NCI-H526 treated with DMSO at 0.1 percent for 48 hours (cell line): ENCODE measurements at places on chromosomes 4 and X.
A peak's percentile ranks its signal among the peaks of the same experiment; 100 is the strongest.

DNA sequence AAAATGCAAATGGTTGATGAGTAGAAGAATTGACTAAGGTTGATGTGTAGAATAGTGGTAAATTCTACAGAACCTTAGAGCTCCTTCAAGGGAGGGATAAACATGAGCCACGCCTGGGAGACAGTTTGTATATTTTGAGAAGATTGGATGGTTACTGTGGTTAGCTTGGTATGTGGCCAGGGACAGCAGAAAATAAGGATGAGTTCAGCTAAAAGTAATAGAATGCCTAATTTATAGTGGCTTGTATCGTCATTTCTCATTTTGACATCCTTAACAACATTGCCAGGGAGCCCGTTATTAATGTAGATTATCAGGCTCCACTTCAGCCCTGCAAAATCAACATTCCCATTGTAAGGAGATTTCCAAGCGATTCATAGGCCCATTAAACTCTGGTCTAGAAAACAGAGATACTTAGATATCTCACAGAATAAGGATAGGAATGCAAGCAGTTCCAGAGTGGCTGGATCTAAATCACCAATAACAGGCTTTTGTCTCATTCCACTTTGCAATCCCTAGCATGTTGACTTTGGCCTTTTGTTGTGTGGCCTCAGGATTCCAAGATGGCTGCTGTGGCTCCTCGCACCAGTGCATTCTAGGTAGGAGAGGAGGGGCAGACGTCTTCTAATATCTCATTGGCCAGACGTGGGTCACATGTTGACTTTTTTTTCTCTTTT lies 6.4 kb upstream of the PTTG2 start:
- DNase-seq: no peak

DNA sequence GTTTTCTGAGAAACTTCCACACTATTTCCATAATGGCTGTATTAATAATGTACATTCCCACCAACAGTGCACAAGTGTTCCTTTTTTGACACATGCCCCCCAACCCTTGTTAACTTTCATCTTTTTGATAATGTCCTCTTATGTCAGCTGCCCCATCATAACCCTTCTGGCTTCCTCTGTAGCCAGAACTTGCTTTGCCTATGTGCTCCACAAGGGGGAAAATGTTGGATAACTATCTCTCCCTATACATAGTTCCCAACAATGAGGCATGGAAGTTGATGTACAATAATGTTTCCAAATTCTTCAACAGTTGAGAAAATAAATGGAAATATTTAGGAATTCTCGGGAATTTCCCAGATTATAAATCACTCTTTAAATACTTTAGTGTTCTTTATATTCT lies 142.9 kb downstream of the ASB9 start:
- no peak for DNase-seq

- DNase-seq: no peak
Measured at GRCh38 chrX:101108284-101108683, 10.3 kb downstream of the CENPI start.

DNA sequence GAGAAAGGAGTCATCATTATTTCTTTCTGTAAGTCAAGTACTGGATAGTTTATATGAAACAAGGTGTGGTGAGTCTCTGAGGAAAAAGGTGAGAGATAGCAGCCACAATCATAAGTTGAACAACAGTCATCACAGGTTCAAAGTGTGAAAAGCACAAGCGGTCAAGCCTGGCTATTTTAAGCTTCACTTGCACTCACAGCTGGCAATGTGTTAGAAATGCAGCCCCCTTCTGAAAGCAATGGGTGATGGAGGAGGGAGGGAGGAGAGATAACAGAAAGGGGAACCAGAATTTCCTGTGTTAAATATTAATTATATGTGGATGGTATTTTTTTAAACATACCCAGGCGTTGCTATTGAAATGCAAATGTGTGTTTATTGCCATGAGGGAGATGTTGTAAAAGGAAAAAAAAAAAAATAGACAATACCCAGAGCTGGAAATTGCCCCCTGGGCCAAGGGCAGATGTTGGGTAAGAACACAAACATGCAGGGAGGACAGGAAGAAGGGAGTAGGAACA lies 26.9 kb upstream of the BMP3 start:
- no peak for DNase-seq

DNA sequence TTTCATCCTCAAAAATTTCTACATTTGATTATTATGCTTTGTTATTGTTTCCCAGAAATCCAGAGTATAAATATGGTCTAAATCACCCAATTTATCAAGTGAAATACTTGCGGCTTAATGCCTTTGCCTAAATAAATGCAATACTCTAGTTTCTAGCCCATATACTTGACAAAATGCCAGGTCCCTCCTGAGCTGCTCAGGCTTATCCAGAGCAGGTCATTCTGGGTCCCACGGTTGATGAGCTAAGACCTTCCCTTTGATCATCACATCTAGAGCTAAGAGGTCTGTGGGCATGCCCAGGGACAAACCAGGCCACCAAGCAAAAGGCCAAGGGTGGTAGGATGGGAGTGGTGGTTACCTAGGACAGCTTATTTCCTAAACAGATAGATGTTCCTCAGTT lies 180.1 kb downstream of the SMIM20 start:
- no peak for DNase-seq

DNA sequence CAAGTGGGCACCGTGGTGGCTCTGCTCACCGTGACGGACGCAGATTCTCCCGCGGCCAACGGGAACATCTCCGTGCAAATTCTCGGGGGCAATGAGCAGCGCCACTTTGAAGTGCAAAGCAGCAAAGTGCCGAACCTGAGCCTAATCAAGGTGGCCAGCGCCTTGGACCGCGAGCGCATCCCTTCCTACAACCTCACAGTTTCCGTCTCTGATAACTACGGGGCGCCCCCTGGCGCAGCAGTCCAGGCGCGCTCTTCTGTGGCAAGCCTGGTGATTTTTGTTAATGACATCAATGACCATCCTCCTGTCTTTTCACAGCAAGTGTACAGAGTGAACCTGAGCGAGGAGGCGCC lies 2.7 kb downstream of the FAT4 start:
- no peak for DNase-seq

GRCh38 chrX:17848545-17849265 lies 12.4 kb downstream of the RAI2 start:
- DNase-seq: no peak

- peak; percentile 55 for DNase-seq
Measured at GRCh38 chr4:151276787-151277562, at the start of gene PRSS48. Gene PRSS48, plus strand, starts transcription at chr4:151277161. Its CDS starts 12 bp downstream, at chr4:151277173.
